ENCODE measurements at places on chromosomes 3 and 15. TPM values are rescaled to one million over a fixed set of nuclear protein-coding genes. Genes with fewer than 3 reads are reported as not detected.

The HLTF gene
- 19.0 TPM for total RNA-seq

The LRRC31 gene
- not detected for total RNA-seq

GRCh38 chr15:89499156-89499555 lies 2.8 kb upstream of the RHCG start:
- no peak overlapping the region for H3K27ac ChIP-seq
- H3K4me1 ChIP-seq, result no peaks in the 10 kb centered on the region
- no peak overlapping the region for H3K4me3 ChIP-seq
- H3K27me3 ChIP-seq, result peaks cover 31% of the 10 kb centered on the region
- no peaks in the 10 kb centered on the region for H3K36me3 ChIP-seq

DNA sequence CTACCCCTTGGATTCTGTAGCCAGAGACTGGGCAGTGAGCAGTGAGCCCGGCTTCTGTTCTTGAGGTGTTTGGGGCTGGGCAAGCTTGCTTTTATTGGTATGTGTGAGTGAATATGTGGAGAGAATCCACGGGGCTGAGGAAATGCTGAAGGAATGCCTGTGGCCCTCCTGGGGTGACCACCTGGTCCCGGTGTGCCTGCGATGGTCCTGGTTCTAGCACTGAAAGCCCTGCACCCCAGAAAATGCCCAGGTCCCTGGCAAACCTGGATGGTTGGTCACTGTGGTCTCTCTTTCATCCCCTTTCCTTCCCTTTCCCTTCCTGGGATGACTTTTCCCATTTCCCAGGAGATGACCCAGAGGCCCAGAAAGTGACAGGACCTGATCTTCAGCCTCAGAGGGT lies 4.2 kb downstream of the ZBTB47 start:
- peaks cover 2% of the 10 kb centered on the region for H3K27me3 ChIP-seq
- no peak overlapping the region for H3K4me3 ChIP-seq
- peaks cover 7% of the 10 kb centered on the region for H3K4me1 ChIP-seq
- no peak overlapping the region for H3K27ac ChIP-seq
- no peaks in the 10 kb centered on the region for H3K36me3 ChIP-seq
- no peak for DNase-seq

The CORO2B gene
- 0.11 TPM for total RNA-seq

GRCh38 chr3:4512895-4513616 lies 19.9 kb downstream of the ITPR1 start:
- H3K27ac ChIP-seq, result no peak overlapping the region
- no peak overlapping the region for H3K4me3 ChIP-seq
- peaks cover 4% of the 10 kb centered on the region for H3K36me3 ChIP-seq
- DNase-seq, result no peak
- no peaks in the 10 kb centered on the region for H3K27me3 ChIP-seq

The ITIH3 gene
- not detected for total RNA-seq

- H3K36me3 ChIP-seq, result no peaks in the 10 kb centered on the region
- no peaks in the 10 kb centered on the region for H3K4me1 ChIP-seq
- H3K4me3 ChIP-seq, result no peak overlapping the region
- H3K27ac ChIP-seq, result no peak overlapping the region
- DNase-seq, result no peak
- no peaks in the 10 kb centered on the region for H3K27me3 ChIP-seq
Observed at GRCh38 chr3:110754212-110754916, 317.3 kb upstream of the NECTIN3 start.

DNA sequence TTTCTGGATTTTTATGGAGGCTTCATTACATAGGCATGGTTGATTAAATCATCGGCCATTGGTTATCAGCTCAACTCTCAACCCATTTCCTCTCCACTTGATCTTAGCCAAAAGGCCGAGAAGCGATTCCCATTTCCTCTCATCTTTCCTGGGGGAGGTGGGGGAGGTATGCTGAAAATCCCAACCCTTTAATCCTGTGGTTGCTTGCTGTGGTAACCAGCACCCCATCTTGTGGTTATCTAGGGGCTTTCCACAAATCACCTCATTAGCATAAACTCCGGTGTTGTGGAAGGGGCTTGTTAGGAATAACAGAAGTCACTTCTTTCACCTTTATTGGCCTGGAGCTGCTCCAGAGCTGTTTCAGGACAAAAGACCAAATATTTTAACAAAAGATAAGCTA lies 20.9 kb downstream of the PDE8A start:
- no peaks in the 10 kb centered on the region for H3K27me3 ChIP-seq
- DNase-seq, result no peak
- peaks cover 43% of the 10 kb centered on the region for H3K4me1 ChIP-seq
- no peak overlapping the region for H3K4me3 ChIP-seq
- H3K36me3 ChIP-seq, result no peaks in the 10 kb centered on the region

GRCh38 chr3:152609891-152610290 lies 225.0 kb upstream of the P2RY1 start:
- H3K27me3 ChIP-seq, result peaks cover 2% of the 10 kb centered on the region
- DNase-seq, result no peak
- H3K36me3 ChIP-seq, result no peaks in the 10 kb centered on the region
- H3K27ac ChIP-seq, result no peak overlapping the region
- H3K4me1 ChIP-seq, result no peaks in the 10 kb centered on the region

DNA sequence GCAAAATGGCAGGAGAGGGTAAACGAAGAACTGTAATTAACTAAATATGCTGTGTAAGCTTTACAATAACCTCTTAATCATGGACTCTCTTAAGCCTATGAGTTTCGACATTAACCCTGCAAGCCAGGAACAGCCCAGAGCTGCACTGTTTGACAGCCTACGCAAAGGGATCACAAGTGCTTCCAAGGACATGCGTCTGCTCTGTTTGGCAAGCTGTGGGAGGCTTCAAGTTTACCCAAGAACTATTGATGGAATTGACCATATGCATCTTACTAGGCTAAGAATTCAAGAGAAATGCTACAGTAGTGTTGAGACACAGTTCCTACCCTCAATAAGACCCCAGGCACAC lies 66.0 kb downstream of the PDZRN3 start:
- H3K27ac ChIP-seq, result no peak overlapping the region
- DNase-seq, result no peak
- H3K4me1 ChIP-seq, result no peaks in the 10 kb centered on the region
- no peaks in the 10 kb centered on the region for H3K36me3 ChIP-seq
- no peak overlapping the region for H3K4me3 ChIP-seq

DNA sequence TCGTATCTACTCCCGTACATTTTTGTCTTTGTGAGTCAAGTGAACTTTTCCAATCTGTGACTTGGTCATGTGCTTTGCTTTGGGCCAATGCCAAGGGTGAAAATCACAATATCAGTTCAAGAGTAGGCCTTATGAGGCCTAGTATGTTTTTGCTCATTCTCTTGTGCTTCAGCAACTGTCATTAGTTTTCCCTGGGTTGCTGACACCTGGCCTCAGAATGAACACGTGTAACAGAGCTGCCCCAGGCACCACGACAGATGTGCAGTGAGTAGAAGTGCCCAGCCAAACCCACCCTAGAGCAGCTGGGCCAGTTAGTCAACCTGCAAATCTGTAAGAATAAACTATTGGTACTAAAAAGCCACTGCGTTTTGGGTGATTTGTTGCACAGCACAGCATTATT lies 460.3 kb upstream of the WNT5A start:
- no peak for DNase-seq
- peaks cover 2% of the 10 kb centered on the region for H3K27me3 ChIP-seq

The BOC gene
- total RNA-seq, result 0.40 TPM
